Gastrocnemius medialis (tissue), 4 donors: ENCODE measurements at places on chromosomes 2 and 18. TPM values are rescaled to one million over a fixed set of nuclear protein-coding genes. Genes with fewer than 3 reads are reported as not detected.
A peak's percentile ranks its signal among the peaks of the same experiment; 100 is the strongest.

- no peaks in the 10 kb centered on the region for H3K27me3 ChIP-seq
- peak overlapping the region; percentile 75 for H3K27ac ChIP-seq
- H3K4me1 ChIP-seq = peaks cover 47% of the 10 kb centered on the region
- no peak for DNase-seq
- no peak overlapping the region for H3K4me3 ChIP-seq
- no peaks in the 10 kb centered on the region for H3K36me3 ChIP-seq
These were observed 138.9 kb upstream of the HAAO start for GRCh38 chr2:42931146-42931817.

DNA sequence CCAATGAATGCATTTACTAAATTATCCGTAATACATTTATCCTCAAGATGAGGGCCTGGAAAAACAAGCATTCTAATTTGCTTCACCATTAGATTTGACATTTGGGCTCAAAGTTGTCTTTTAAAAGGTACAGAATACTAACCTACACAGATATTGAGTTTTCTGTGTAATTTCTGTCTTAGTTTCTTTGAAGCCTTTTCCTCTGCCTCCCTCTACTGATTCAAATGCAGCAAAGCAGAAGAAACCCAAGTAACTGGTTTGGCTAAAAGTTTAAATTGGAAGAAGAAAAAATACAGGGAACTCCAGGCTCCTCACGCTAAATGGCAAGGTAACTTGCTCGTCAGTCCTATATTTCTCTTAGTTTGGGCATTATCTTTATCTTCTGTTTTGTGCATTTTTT, 53.3 kb upstream of the SLC5A7 start:
- DNase-seq = no peak
- no peak overlapping the region for H3K27ac ChIP-seq
- no peaks in the 10 kb centered on the region for H3K36me3 ChIP-seq
- H3K27me3 ChIP-seq = no peaks in the 10 kb centered on the region
- no peaks in the 10 kb centered on the region for H3K4me1 ChIP-seq

DNA sequence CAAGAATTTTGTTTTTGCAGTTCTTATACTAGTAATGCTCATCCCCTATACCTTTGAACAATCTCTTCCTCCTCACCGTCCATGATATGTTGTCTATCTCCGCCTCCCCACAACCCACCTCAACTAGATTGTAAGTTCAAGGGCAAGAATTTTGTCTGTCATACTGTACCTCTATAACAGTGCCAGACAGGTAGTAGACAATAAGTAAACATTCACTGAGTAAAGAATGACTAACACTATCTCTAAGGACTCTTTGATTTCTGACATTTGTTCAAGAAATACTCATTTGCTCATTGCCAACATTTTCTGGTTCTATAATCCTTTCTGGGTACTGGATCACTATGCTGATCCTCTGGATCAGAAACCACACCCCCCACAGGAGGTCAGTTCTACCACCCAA, 82.4 kb downstream of the EXOC6B start:
- H3K27ac ChIP-seq = no peak overlapping the region
- no peaks in the 10 kb centered on the region for H3K27me3 ChIP-seq
- H3K4me1 ChIP-seq = no peaks in the 10 kb centered on the region
- no peak overlapping the region for H3K4me3 ChIP-seq
- no peaks in the 10 kb centered on the region for H3K36me3 ChIP-seq

GRCh38 chr2:150429384-150429961, 58.0 kb downstream of the RND3 start:
- no peaks in the 10 kb centered on the region for H3K4me1 ChIP-seq
- H3K4me3 ChIP-seq = no peak overlapping the region
- no peaks in the 10 kb centered on the region for H3K36me3 ChIP-seq
- no peak for DNase-seq
- no peak overlapping the region for H3K27ac ChIP-seq
- H3K27me3 ChIP-seq = no peaks in the 10 kb centered on the region

EML6 gene
- total RNA-seq = 19.1 TPM

KCNG2 gene
- not detected for total RNA-seq

PDE1A gene
- total RNA-seq = 14.4 TPM
